ENCODE measurements at places on chromosomes 2 and 18. TPM values are rescaled to one million over a fixed set of nuclear protein-coding genes. Genes with fewer than 3 reads are reported as not detected.

The SIX3 gene
- not detected for total RNA-seq

The PELI1 gene
- total RNA-seq, result 39.0 TPM

The SLC16A14 gene
- 0.47 TPM for total RNA-seq

The XIRP2 gene
- total RNA-seq, result not detected

The D2HGDH gene
- total RNA-seq, result 26.2 TPM

The ALK gene
- not detected for total RNA-seq

The C2orf92 gene
- 7.3 TPM for total RNA-seq

The SPP2 gene
- total RNA-seq, result not detected

The IL1RN gene
- 1.8 TPM for total RNA-seq

GRCh38 chr18:48828691-48829442 is 121.9 kb downstream of the SMAD7 start:
- H3K27ac ChIP-seq, result no peak overlapping the region
- peak; percentile 33 for DNase-seq

DNA sequence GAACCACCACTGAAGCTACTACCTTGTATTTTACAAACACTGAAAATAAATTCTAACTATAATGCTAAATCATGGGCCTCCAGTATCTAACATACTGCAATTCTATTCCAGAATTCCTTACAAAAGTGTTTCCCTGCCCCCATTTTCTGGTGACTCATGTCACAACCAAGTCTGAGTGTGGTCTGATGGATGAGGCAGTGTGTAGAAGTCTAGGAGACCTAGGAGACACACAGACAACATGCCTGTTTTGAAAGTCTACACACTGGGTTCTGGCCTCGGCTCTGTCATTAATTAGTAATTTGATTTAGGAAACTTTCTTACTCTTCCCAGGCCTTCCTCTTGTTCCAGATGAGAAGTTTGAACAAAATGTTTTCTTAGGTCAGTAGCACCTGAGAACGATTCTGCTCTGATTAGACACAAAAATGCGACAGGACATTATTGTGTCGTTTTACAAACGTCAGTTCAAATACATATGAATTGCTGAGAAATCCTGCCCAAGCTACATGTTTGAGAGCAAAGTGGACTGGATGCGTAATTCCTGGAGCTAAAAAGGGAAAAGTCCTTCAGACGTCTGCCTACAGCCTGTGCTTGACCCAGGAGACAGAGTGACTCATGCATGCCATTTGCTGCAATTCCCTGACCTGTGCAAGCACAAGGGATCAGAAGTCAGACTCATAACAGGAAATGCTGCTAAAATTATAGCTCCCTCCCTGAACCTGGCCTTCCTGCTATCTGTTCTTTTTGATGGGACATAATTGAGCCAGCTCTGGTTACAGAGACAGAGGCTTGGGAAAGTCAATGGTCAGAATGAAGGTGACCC is 494.4 kb downstream of the SOX11 start:
- no peak overlapping the region for H3K4me3 ChIP-seq
- no peak overlapping the region for H3K27ac ChIP-seq
- H3K27me3 ChIP-seq, result no peaks in the 10 kb centered on the region
- no peaks in the 10 kb centered on the region for H3K4me1 ChIP-seq
- no peaks in the 10 kb centered on the region for H3K36me3 ChIP-seq

GRCh38 chr2:148824190-148824589 is 50.8 kb upstream of the KIF5C start:
- H3K36me3 ChIP-seq, result peaks cover under 1% of the 10 kb centered on the region
- H3K4me1 ChIP-seq, result no peaks in the 10 kb centered on the region
- no peak overlapping the region for H3K27ac ChIP-seq
- H3K27me3 ChIP-seq, result peaks cover 21% of the 10 kb centered on the region

GRCh38 chr2:238136820-238137537 is 1.5 kb upstream of the KLHL30 start:
- DNase-seq, result no peak
- no peak overlapping the region for H3K4me3 ChIP-seq
- H3K36me3 ChIP-seq, result no peaks in the 10 kb centered on the region
- H3K27me3 ChIP-seq, result no peaks in the 10 kb centered on the region
- H3K4me1 ChIP-seq, result no peaks in the 10 kb centered on the region

GRCh38 chr2:174765576-174765975 is 1.3 kb upstream of the CHRNA1 start:
- H3K27ac ChIP-seq, result no peak overlapping the region
- H3K27me3 ChIP-seq, result peaks cover 7% of the 10 kb centered on the region
- no peak overlapping the region for H3K4me3 ChIP-seq
- H3K36me3 ChIP-seq, result no peaks in the 10 kb centered on the region
- peaks cover 9% of the 10 kb centered on the region for H3K4me1 ChIP-seq

- H3K4me1 ChIP-seq, result no peaks in the 10 kb centered on the region
- peaks cover 6% of the 10 kb centered on the region for H3K36me3 ChIP-seq
- peaks cover 65% of the 10 kb centered on the region for H3K27me3 ChIP-seq
- DNase-seq, result no peak
- H3K27ac ChIP-seq, result no peak overlapping the region
- H3K4me3 ChIP-seq, result no peak overlapping the region
Observed at GRCh38 chr2:240662681-240663080, 20.0 kb downstream of the AQP12B start.

- no peaks in the 10 kb centered on the region for H3K27me3 ChIP-seq
- H3K4me3 ChIP-seq, result no peak overlapping the region
- DNase-seq, result no peak
- no peak overlapping the region for H3K27ac ChIP-seq
- H3K36me3 ChIP-seq, result peaks cover 3% of the 10 kb centered on the region
Observed at GRCh38 chr2:43239981-43240765, 13.8 kb upstream of the ZFP36L2 start.

- peaks cover 14% of the 10 kb centered on the region for H3K36me3 ChIP-seq
- no peak overlapping the region for H3K27ac ChIP-seq
Observed at GRCh38 chr2:233442028-233442310, 87.7 kb downstream of the DGKD start.

DNA sequence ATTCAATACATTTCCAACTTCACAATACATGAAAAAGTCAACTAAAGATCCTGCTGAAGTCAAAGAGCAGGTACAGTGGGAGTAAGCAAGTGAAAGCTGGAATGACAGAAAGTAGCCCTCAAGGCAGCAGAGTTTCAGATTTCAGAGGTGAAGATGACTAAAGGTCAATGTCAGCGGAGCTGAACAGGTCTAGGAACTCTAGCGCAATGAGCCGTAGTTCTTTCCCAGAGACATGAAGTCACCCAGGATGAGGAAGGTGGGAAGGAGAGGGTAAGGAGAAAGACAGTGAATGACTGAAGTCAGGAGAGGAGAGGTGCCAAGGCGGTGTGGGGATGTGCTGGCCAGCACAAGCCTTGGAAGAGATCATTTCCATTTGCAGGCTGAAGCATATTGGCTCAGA is 28.1 kb downstream of the PTPN2 start:
- peaks cover 63% of the 10 kb centered on the region for H3K4me1 ChIP-seq
- H3K27ac ChIP-seq, result no peak overlapping the region
- H3K4me3 ChIP-seq, result no peak overlapping the region
- peaks cover 53% of the 10 kb centered on the region for H3K36me3 ChIP-seq
- no peaks in the 10 kb centered on the region for H3K27me3 ChIP-seq

- H3K36me3 ChIP-seq, result no peaks in the 10 kb centered on the region
- DNase-seq, result peak; percentile 15
- H3K27me3 ChIP-seq, result peaks cover 49% of the 10 kb centered on the region
- no peak overlapping the region for H3K4me3 ChIP-seq
- no peaks in the 10 kb centered on the region for H3K4me1 ChIP-seq
Observed at GRCh38 chr2:127581050-127581345, 45.5 kb downstream of the MYO7B start.

GRCh38 chr18:44826418-44827259 is 146.0 kb downstream of the SETBP1 start:
- H3K4me1 ChIP-seq, result peaks cover 25% of the 10 kb centered on the region
- DNase-seq, result no peak

GRCh38 chr2:85405201-85406059 is 4.7 kb downstream of the CAPG start:
- no peaks in the 10 kb centered on the region for H3K27me3 ChIP-seq
- H3K36me3 ChIP-seq, result peaks cover 30% of the 10 kb centered on the region
- H3K4me1 ChIP-seq, result peaks cover 48% of the 10 kb centered on the region
- DNase-seq, result peak; percentile 91

- no peaks in the 10 kb centered on the region for H3K4me1 ChIP-seq
- no peak for DNase-seq
- no peak overlapping the region for H3K27ac ChIP-seq
- H3K36me3 ChIP-seq, result no peaks in the 10 kb centered on the region
- H3K27me3 ChIP-seq, result no peaks in the 10 kb centered on the region
- H3K4me3 ChIP-seq, result no peak overlapping the region
Observed at GRCh38 chr2:164824872-164825271, 16.8 kb downstream of the COBLL1 start.

DNA sequence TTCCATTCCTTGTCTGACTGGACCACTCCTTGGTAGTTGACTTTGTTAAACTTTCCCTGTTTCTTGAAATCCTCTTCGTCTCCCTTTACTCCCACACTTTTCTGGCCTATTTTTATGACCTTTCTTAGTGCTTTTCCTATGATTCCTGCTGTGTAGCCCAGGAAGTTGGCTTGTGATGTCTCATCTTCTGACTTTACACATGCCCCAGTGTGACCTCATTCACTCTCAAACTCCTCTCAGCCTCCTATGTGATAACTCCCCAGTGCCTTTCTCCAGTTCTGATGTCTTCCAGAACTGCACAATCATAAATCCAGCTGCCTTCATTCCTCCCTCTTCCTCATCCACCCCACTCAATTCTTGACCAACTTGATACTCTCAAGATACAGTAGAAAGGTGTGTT is 407.6 kb downstream of the TGIF1 start:
- no peak overlapping the region for H3K4me3 ChIP-seq
- H3K4me1 ChIP-seq, result no peaks in the 10 kb centered on the region
- H3K27me3 ChIP-seq, result no peaks in the 10 kb centered on the region
- no peak overlapping the region for H3K27ac ChIP-seq
- H3K36me3 ChIP-seq, result no peaks in the 10 kb centered on the region

GRCh38 chr2:65710779-65711295 is 278.4 kb upstream of the SPRED2 start:
- H3K4me3 ChIP-seq, result no peak overlapping the region
- DNase-seq, result no peak
- no peaks in the 10 kb centered on the region for H3K36me3 ChIP-seq
- no peak overlapping the region for H3K27ac ChIP-seq
- no peaks in the 10 kb centered on the region for H3K27me3 ChIP-seq
- H3K4me1 ChIP-seq, result no peaks in the 10 kb centered on the region

DNA sequence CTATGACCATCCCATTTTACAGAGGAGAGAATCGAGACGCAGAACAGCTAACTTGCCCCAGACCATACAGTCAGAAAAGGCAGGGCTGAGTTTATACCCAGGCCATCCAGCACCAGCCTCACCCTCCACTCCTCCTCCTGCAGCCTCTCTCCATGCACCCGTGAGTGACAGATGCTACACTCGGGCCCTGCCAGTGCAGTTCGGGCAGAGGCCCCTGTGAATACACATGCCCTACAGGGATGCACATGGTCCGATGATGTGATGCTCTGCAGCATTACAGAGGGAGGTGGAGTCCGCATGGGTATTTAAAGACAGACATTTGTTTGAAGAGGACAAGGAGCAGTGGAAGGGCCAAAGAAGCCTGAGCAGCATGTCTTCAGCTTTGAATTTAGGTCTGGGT is 75.1 kb upstream of the PXDN start:
- no peaks in the 10 kb centered on the region for H3K36me3 ChIP-seq
- no peak overlapping the region for H3K27ac ChIP-seq
- DNase-seq, result no peak

- H3K27me3 ChIP-seq, result no peaks in the 10 kb centered on the region
- H3K36me3 ChIP-seq, result peaks cover 23% of the 10 kb centered on the region
- no peak for DNase-seq
- H3K4me3 ChIP-seq, result peak overlapping the region; percentile 64
Observed at GRCh38 chr2:144234542-144234871, 285.4 kb downstream of the ZEB2 start.

GRCh38 chr2:200471324-200471848 is 38.5 kb downstream of the KCTD18 start:
- DNase-seq, result peak; percentile 58
- H3K4me3 ChIP-seq, result no peak overlapping the region
- H3K4me1 ChIP-seq, result peaks cover 40% of the 10 kb centered on the region
- peaks cover 40% of the 10 kb centered on the region for H3K36me3 ChIP-seq

- no peaks in the 10 kb centered on the region for H3K27me3 ChIP-seq
- H3K4me3 ChIP-seq, result no peak overlapping the region
- DNase-seq, result no peak
- no peak overlapping the region for H3K27ac ChIP-seq
- H3K36me3 ChIP-seq, result peaks cover 8% of the 10 kb centered on the region
- H3K4me1 ChIP-seq, result peaks cover 7% of the 10 kb centered on the region
Observed at GRCh38 chr2:15243762-15244161, 317.4 kb downstream of the NBAS start.

DNA sequence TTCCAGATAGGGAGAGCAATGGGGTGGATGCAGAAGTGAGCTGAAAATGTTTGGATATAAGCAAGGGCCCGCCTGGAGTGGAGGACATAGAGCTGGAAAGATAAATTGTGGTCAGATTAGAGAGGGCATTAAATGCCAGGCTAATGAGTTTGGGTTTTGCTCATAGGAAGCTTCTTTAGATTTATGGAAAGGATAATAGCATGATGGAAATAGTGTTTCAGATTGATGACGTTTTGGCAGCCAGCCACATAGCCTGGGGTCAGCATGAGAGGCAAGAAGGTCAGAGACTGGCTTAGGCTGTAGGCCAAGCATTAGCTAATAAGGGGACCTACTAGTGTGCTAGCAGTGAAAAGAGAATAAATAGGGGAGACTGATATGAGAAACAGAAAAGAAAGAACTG is 321.6 kb downstream of the STK39 start:
- H3K4me3 ChIP-seq, result no peak overlapping the region
- peaks cover 13% of the 10 kb centered on the region for H3K27me3 ChIP-seq
- H3K4me1 ChIP-seq, result no peaks in the 10 kb centered on the region
- H3K27ac ChIP-seq, result no peak overlapping the region
- no peaks in the 10 kb centered on the region for H3K36me3 ChIP-seq

GRCh38 chr2:159933727-159934049 is 128.7 kb downstream of the PLA2R1 start:
- H3K27me3 ChIP-seq, result peaks cover 5% of the 10 kb centered on the region
- H3K4me1 ChIP-seq, result no peaks in the 10 kb centered on the region
- H3K4me3 ChIP-seq, result no peak overlapping the region
- no peaks in the 10 kb centered on the region for H3K36me3 ChIP-seq
- DNase-seq, result no peak

- H3K36me3 ChIP-seq, result peaks cover 3% of the 10 kb centered on the region
- peaks cover 31% of the 10 kb centered on the region for H3K4me1 ChIP-seq
- H3K27me3 ChIP-seq, result no peaks in the 10 kb centered on the region
- no peak overlapping the region for H3K27ac ChIP-seq
- no peak overlapping the region for H3K4me3 ChIP-seq
- DNase-seq, result no peak
Observed at GRCh38 chr2:160479269-160479668, 14.3 kb downstream of the RBMS1 start.

DNA sequence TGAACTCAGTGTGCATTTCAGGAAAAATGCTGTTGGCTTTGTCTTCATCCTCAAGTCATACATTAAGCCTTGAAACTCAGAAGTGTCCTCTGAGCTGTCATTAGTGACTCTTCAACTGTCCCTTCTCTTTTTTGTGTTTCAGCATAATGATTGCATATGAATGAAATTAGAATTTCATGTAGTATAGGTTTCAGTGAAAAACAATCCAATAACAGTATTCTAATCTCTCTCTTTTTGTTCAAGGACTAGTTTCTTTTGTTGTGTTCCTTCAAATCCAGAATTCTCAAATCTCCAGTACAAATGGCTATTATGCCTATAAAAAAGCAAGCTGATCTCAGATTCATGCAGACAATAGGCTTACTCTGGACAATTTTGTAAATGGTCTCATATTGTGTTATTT is 133.5 kb downstream of the QPCT start:
- H3K4me1 ChIP-seq, result peaks cover 2% of the 10 kb centered on the region
- DNase-seq, result no peak
- H3K27ac ChIP-seq, result no peak overlapping the region

All from activated CD8-positive, alpha-beta memory T cell treated with anti-CD3 and anti-CD28 coated beads, Interleukin-2, amount 10 ng/mL, durations not matched to agents 7 days and 5 days (primary cell).